Activated T-cell treated with anti-CD3 and anti-CD28 coated beads, Interleukin-2, amount 50 U/mL, for 4 hours (primary cell): ENCODE measurements at places on chromosomes 11 and 22.

DNA sequence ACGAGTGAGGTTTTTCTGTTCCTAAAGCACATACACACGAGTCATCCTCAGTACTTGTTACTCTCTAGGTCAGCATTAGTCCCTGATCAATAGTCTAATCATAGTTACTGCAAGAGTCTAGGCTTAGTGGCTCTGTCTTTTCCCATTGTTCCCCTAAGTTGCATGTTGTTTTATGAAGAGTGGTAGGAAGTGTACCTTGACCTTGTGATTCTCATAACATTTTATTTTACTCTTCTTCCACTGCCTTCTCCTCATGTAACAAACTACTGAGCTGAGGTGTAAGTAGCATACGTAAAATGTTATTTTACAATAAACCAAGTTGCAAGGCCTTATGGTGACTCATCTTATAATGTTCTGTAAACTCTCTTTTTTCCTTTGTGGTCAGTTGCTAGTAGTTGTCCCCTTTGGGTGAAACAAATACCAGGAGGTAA, 15.0 kb downstream of the METTL15 start:
- DNase-seq = no peak

DNA sequence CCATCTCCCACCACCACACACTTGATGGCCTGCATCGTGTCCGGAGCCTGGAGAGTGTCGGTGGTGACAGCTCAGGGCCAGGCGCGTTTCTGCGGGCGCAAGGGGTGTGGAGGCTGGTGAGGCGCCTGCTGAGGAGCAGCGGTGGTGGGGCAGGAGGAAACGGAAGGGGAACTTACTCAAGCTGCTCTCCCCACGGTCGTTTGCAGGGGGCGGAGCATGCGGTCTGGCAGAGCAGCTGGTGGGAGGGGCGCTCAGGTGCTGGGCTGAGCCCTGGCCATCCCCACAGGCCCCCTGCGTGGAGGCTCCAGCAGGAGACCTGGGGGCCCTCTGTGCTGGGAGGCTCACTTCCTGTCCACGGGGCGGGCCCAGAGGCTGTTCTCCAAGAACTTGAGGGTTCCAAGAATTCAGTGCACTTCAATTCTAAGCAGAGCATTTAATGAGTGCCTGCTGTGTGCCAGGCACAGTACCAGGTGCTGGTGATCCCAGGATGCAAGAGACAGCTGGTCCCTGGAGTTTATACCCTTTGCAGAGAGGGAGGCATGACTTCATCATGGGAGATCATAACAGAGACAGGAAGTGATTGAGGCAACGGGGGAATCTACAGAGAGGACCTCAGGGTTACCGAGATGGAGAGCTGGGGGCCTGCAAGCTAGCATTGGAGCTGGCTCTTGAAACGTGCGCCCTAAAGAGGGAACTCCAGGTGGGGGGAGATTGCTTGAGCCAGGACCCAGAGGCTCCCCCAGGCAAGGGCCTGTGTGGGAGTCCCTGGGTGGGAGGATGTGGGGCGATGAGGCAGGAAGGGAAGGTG, at the start of gene RAC2:
RAC2 (minus strand) TSS at position 156 of the 808 bp plus-strand sequence; CDS start at position 35, 121 bp downstream.
- DNase-seq = peak; percentile 87

- DNase-seq = peak; percentile 17
Measured at GRCh38 chr11:14645015-14645912, 1.7 kb downstream of the PDE3B start.

GRCh38 chr11:77353131-77353530, 51.6 kb upstream of the GDPD4 start:
- DNase-seq = no peak

- no peak for DNase-seq
Measured at GRCh38 chr22:38523029-38523428, 16.9 kb upstream of the DDX17 start.

DNA sequence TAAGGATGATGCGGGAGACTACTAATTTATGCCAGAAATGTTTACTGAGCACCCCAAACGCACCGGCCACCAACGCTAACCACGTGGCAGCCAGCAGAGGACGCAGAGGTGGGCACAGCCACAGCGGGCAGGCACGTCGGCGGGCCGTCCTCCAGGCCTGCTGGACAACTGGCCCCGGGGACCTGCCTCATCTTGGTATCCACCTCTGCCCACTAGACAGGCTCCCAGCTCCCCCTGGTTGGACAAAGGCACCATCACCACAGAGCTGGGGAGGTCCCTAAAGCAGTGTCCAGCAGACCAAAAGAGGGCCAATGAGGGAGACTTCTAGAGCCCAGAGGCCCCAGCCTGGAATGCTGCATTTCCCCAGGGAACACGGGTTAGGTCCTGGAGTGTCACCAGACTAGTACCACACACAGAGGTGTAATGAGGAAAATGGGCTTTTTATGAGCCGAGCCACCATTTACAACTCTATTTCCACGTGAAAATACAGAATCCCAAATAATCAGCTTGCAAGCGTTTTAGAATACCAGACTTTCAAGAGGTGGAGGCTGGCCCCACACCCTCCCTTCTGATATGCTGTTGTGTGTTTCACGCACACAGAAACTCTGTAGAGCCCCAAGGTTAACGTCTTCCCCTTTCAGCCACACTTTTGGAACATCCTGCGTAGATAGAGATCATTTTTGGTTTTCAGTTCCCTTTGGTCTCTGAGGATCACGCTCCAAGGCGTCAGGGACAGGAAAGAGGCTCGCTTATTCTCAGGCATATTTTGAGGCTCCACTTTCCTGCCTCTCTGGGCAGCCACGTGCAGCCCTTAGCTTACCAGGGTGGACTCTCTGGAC, 23.7 kb upstream of the BID start:
- no peak for DNase-seq

DNA sequence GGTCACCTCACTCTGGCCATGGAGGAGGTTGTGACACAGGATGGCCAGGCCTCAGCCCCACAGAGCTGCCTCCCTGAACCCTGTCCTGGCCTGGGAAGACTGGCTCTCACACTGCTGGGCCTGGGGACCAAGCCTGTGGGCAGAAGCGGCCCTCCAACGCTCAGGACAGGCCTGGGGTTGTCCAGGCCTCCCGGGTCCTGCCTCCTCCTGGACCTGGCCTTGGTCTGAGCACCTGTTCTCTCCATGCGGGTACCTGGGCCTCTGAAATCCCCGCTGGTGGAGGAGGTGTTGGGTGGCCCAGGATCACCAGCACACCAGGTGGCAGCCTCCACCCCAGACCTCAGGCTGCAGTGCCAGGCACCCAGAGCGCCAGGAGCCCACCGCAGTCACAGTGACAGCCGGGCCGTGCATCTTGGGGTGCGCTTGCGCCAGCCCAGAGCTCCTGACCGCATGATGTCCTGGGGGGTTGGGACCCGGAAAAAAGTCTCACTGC, 16.1 kb upstream of the PIM3 start:
- no peak for DNase-seq

GRCh38 chr22:32378707-32379272, 21.1 kb downstream of the RFPL3 start:
- no peak for DNase-seq

DNA sequence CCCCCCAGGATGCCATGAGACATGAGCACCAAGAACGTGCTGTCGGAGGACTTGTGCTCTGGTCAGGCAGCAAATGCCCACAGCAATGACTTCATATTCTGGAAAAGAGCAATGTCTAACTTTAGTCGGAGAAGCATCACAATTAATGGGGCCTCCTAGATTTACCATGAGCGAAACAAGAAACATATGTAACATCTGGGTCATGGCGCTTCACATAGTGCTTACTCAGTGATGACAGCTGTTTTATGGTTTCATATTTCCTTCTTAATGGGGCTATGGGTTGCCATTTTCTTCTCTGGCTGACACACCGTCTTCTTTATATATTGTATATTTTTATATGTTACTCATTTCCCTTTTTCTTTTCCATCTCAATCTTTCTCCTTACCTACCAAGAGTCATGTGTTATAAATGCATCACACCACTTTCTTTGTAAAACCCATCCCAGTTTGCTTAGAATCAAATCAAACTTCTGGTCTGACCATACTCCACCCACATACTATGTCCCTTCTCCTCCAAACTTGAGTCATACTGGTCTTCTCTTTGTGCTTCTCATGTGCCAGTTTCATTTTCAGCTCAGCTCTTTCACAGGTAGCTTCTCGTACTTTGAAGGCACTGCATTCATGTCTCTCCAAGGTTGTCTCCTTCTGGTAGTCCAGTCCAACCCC, 9.4 kb upstream of the CASP12 start:
- no peak for DNase-seq

DNA sequence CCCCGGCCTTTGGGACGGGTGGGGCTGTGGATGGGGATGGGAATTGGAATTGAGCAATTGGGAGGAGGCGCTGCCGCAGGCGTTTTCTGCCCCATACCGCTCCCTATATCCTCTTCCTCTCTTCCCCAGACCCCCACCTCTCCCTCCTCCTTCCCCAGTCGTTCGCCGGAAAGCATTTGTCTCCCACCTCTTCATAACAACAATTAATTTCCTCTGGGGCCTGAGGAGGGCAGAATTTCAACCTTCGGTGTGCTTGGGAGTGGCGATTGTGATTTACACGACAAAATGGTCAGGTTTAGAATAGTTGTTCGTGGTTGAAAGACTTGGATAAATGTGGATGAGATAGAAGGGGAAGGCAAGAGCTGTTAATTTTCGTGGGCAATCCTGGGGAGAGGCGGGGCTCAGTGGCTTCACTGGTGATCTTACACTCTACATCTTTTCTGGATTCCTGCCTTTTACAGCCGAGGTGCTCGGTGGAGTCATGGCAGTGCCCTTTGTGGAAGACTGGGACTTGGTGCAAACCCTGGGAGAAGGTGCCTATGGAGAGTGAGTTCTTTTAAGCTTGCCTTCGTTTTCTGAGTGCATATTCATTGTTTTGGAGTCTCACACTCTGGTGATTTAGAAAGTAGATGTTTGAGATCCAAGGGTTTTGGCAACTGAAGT, 1.5 kb downstream of the CHEK1 start:
- no peak for DNase-seq

GRCh38 chr22:39151329-39151975, 1.0 kb downstream of the CBX7 start:
- DNase-seq = no peak

- peak; percentile 59 for DNase-seq
Measured at GRCh38 chr22:20606041-20606783, 98.8 kb downstream of the MED15 start.

DNA sequence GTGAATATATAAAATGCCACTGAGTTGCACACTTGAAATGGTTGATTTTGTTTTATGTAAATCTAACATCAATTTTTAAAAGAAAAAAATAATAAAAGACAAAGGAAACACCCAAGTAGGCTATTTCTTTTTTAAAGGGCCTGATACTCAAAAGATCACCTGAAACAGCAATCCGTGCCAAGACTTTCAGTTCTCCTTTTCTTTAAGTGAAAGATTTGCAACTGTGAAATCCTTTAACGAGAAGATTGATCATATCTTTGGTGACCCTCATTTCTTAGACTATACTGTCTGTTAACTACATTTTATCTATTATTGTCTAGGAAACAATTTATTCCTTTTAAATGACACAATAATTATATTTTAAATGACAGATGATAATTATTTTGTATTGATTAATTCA, 1841.5 kb downstream of the LRRC4C start:
- no peak for DNase-seq

- DNase-seq = no peak
Measured at GRCh38 chr11:28834877-28835276, 726.7 kb downstream of the METTL15 start.

DNA sequence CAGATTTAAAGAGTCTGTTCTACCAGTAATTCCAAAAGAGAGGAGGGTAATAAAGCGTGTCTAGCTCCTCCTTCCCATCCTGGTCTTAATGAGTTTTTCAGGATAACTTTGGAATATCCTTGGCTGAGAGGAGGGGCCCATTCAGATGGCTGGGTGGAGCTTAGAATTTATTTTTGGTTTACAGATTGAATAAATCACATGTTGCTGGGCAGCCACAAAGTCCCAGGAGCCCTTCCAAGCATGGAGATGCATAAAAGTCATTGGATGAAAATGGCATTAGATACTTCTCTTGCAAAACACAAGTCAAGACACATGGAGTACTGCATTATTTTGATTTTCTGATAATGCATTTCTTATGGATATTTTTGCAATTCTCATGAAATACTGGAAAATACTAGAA, 139.0 kb downstream of the TRPC6 start:
- no peak for DNase-seq

DNA sequence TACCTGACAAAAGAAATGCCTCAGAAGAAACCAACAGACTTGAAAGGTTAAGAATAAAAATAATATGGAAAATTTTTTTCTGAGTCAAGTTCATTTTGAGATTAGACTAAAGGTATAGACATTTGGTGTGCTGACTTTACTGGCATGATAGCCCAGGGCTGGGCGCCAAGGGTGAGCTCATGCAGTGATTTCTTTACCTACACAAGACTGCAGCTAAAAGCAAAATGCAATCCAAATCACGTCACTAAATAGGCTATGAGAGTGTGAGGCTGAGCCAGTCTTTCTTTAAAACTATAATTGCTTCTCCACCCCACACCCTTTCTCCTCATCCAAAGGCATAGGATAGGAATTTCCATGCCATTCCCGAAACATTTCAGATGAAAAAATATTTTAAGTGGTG, 196.5 kb downstream of the FAM76B start:
- no peak for DNase-seq

DNA sequence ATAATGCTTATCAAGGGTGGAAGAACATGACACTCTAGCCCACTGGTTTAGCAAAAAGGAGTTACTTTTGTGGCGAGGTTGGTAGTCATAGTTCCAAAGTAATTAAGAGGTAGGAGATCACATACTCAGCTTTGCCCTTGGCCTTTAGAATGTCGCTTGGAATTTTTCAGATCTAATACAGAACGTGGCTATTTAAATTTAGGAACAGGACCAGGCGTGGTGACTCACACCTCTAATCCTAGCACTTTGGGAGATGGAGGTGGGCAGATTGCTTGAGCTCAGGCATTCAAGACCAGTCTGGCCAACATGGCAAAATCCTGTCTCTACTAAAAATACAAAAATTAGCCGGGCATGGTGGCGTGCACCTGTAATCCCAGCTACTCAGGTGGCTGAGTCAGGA, 26.1 kb upstream of the ZNRF3 start:
- no peak for DNase-seq

DNA sequence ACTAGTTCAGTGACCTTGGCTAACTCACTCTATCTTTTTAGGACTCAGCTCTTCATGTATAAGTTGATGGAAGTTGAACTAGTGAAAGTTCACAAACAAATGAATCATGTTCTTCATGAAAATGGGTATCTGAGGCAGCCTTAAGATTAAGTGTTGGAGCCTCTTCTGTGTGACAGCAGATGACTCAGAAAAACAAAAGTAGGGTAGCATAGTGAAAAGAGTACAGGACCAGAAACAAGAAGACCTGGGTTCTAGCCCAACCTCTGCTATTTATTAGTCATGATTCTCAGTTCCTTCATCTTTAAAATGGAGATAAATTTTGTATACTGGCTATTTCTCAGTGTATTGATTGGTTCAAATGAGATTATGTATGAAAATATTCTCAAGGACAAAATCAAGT, 60.2 kb downstream of the USP35 start:
- DNase-seq = no peak

- DNase-seq = no peak
Measured at GRCh38 chr22:24386937-24387471, 40.4 kb upstream of the ADORA2A start.

DNA sequence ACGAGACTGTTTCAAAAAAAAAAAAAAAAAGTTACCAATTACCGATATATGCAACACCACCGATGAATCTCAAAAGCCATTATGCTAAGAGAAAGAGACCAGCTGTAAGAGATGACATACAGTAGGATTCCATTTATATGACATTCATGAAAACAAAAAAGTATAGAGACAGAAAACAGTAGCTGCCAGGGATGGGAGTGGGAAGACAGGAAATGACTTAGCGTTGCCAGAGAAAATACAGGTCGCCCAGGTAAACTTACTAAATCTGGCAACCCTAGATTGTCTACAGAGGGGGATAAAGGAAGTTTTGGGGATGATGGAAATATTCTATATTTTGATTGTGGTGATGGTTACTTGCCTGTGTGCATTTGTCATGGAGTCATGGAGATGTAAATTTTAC, 7.9 kb upstream of the C11orf24 start:
- no peak for DNase-seq
